ENCODE measurements at places on chromosomes 2 and 18.
A peak's percentile ranks its signal among the peaks of the same experiment; 100 is the strongest.

GRCh38 chr2:1502891-1503304 lies 89.6 kb downstream of the TPO start:
- DNase-seq: no peak

- no peak for DNase-seq
Observed at GRCh38 chr2:127622561-127623387, 23.2 kb upstream of the GPR17 start.

GRCh38 chr2:241390301-241391206 lies 34.5 kb downstream of the FARP2 start:
- DNase-seq: no peak

GRCh38 chr2:100606726-100607343 lies 44.0 kb downstream of the PDCL3 start:
- peak; percentile 75 for DNase-seq

DNA sequence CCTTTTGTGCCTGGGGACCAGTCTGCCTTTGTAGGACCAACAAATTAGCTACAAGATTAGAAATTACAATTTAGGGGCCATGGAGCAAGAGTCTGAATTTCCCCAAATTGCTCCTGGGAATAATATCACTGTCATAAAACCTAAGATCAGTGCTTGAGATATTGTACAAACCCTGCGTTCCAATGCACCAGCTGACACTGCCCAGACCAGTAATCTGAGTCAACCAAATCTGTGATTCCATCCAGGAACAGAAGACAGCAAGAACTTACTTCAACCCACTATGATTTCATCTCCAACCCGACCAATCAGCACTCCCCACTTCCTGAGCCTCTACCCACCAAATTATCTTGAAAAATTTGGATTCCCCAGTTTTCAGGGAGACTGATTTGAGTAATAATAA lies 1305.0 kb upstream of the NRXN1 start:
- DNase-seq: no peak

- peak; percentile 93 for DNase-seq
Observed at GRCh38 chr18:37403100-37403781, 162.4 kb downstream of the CELF4 start.

DNA sequence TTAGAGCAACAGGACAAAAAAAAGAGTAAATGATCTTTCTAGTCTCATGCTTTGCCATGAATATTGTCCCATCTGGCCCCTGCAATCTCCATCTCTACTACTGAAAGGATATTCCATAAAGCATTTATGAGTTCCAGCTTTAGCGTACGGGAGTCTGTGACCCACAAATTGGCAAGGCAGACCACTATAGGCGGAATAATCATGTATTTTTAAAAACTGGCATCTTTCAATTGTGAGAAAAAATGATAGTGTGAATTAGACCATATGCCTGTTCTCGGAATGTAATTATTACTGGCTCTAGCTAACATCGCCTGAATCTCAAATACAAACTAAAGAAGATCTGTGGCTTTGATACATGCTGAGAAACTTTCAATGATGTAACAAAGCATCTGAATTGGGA lies 738.1 kb upstream of the NXPH2 start:
- no peak for DNase-seq

DNA sequence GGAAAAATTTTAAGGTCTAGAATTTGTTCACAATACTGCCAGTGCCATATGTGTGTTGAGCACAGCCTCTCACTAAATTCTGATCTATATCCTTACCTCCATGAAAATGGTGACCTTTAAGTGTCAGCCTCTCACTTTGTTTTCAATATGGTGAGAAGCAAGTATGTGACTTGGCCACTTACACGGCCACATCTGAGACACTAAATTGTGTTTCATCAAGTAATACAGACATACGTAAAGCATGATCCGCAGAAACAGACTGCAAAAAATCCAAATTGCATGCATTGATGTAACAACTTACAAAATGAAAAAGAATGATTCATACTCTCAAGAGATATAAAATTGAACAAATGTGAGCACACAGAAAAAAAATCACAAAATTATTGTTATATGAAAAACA lies 55.2 kb upstream of the UGP2 start:
- no peak for DNase-seq

DNA sequence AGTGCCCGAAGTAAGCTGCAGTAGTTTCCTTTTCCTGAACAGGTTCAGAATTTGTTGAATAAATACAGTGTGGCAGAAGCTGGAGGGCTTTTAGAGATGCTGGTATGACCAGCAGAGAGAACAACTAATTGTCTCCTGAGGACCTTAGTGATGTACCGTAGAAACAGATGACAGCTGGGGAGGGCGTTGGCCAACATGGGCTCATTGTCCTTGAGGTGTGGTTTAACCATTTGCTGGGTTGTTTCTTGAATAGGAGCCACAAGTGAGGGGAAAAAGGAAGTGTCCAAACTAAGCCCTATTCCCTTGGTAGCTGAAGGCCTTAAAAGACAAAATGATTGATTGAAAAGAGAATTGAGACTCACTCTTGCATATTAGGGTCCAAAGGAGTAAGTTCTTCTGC lies 11.7 kb upstream of the FAM228A start:
- DNase-seq: no peak

- no peak for DNase-seq
Observed at GRCh38 chr2:9401059-9401547, 22.2 kb downstream of the ITGB1BP1 start.

DNA sequence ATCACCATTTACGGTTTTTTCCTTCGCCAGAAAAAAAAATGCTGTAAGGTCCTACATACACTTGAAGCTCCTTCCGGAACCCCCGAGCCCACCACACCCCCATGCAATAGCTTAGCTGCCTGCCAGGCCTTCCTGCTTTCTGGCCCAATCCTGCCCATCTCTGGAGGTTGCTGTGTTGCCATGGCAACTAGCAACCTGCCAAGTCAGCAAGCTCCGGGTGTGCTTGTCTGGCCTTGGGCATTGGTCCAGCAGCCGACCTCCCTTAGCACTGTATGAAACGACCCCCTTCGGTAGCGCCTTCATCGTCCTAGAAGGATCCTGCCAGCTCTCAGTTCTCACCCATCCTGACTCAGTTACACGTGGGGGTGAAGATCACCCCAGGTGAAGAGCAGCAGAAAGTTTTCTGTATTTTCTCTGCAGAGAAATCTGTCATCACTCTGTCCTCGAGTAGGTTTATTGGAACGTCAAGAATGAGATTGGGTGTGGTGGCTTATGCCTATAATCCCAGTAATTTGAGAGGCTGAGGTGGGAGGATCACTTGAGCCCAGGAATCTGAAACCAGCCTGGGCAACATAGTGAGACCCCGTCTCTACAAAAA lies 47.4 kb upstream of the MTCL1 start:
- no peak for DNase-seq

GRCh38 chr18:24656050-24656449 lies 195.6 kb downstream of the HRH4 start:
- DNase-seq: no peak

DNA sequence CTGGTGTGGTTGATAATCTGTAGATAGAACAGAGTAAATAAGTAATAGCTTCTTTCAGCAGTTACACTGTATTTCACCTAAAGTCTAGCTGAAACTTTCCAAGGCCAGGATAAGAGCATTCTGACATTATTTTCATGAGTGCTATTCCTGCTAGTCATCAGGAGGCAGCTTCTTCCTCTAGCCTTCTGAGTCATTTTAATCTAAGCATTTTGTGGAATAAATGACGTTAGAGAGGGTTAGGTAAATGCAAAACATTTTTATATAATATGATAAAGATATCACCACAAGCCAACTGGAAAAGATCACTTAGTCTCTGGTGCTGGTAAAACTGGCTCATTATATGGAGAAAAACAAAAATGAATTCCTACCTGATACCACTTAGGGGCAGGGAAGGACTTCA lies 138.5 kb downstream of the MEP1B start:
- DNase-seq: peak; percentile 31

DNA sequence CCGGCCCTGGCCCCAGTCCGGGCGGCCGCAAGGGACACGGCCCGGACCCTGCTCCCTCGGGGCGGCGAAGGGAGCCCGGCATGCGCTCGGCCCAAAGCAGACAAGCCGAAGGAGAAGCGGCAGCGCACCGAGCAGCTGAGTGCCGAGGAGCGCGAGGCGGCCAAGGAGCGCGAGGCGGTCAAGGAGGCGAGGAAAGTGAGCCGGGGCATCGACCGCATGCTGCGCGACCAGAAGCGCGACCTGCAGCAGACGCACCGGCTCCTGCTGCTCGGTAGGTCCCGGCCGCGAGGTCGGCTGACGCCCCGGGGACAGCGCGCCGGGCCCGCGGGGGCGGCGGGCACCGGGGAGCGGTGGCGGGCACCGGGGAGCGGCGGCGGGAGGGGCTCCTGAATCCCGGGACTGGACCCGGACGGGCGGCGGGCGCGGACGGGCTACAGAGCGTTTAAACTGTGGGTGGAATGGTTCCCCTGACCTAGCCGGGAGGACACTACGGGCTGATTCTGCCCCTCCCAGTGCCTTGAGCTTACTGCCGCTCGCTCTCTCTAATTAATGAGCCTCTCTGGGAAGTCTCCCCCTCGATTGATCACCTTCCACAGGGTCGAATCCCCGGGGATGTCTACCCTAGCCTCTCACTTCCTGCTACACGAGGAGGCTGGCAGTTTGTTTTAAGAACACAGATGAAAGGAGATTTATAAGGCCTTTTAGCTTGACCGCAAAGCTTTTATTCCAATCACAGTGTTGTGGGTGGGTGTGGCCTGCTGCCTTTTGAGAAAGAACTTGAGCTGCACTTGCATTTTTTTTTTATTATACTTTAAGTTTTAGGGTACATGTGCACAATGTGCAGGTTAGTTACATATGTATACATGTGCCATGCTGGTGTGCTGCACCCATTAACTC lies 853 bp downstream of the GNAL start:
- peak; percentile 48 for DNase-seq

DNA sequence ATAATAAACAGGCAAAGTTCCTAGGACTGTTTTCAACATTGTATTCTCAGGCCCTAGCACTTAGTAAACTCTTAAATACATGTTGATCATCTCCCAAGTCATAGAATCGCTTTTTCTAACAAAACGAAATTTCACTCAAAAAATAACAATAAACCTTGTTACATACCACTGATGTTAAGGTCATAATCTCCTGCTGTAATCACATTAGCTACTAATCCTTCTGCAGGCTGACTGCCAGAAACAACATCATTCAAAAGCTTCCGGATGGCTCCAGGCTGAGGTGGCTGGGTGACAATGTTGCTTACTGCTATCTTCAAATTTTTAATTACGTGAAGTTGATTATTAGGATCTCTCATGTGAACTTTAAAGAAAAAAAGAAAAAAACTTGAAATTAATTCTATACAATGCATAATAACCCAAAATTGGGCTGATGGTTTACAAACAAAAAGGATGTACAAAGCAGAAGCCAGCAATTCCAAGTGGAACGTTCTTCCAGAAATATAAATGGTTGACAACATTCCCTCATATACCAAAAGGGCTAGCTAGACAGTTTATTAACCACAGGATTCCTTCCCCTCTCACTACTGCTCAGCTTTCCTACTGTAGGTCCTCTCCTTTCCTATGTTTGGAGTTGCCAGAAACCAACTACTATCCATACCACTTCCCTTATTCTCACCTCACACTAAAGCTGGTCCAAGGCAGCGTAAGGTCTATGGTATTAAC lies 11.6 kb downstream of the TRAPPC8 start:
- DNase-seq: no peak

- DNase-seq: no peak
Observed at GRCh38 chr2:108938077-108938710, 50.8 kb downstream of the EDAR start.

DNA sequence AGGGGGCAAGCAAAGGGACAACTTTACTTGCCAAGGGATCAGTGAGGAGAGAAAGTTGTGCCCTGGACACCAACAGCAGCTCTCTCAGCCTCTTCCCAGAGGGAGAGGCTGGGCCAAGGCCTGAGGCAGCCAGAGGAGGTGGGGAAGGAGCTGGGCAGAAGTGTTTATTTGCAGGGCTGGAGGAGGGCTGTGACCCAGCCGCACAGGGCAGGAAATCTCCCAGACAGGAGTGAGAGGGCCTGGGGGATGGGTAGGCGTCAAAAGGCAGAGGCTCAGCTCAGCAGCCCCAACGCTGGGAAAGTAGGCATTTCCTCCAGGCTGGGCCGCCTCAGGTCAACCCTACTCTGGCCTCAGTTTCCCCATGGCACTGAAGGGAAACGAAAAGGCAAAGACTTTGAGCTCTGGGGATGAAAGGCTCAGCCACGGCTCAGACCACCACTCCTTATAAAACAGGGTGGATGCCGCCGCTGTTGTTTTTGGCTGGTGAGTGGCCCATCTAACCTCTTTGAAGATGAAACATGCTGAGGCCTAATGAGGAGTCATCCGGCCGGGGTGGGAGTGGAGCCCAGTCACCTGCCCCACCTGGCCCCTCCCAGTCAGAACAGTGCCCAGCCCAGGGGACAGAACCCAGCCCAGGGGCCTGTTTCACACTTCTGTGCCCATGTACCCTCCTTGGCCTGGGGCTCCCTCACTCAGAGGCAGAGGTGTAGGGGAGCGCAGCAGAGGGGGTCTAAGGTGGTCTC lies 21.9 kb upstream of the SEMA4C start:
- DNase-seq: no peak

DNA sequence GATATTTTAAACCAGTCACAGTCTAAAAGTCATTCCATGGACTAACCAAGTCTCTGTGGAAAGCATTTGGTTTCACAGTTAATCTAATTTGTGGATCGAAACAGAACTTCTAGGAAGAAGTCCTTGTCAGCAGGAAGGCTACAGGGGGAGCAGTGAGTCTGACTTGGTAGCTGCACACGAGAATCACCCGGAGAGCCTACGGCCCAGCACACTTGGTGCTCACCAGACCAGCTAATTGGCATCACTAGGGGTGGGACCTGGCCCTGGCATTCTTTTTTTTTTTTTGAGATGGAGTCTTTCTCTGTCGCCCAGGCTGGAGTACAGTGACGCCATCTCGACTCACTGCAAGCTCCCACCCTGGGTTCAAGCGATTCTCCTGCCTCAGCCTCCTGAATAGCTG lies 97.7 kb downstream of the ZNF532 start:
- no peak for DNase-seq

DNA sequence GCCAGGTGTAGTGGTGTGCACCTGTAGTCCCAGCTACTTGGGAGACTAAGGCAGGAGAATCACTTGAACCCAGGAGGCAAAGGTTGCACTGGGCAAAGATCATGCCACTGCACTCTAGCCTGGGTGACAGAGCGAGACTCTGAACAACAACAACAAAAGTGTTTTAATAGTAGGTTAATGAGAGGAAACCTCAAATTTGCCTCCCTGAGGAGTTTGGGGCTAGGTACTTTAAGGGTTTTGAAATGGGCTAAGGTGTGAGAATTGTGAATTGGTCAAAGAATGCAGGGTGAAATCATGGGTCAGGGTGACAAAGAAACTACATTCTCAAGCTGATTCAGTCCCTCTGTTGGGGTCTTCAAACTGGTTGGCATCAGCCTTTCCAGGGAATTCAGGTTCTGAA lies 60.7 kb upstream of the BOD1L2 start:
- DNase-seq: no peak

GRCh38 chr2:166768393-166769123 lies 119.7 kb upstream of the XIRP2 start:
- no peak for DNase-seq

GRCh38 chr2:17846676-17847075 lies 30.4 kb downstream of the MSGN1 start:
- DNase-seq: no peak

DNA sequence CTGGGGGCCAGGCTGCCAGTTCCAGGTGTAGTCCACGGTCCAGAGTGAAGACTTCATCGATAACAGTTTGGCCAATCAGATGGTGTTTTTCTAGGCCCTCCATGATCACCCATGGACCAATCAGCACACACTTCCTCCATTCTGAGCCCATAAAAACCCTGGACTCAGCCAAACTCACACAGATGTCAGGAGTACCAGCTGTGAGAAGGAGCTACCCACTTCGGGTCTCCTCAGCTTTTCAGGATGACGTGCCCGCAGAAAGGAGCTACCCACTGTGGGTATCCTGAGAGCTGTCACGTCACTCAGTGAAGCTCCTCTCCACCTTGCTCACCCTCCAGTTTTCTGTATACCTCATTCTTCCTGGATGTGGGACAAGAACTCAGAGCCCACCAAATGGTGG lies 210.0 kb upstream of the RASGRP3 start:
- DNase-seq: no peak
